ENCODE measurements at places on chromosomes 12 and 14.

DNA sequence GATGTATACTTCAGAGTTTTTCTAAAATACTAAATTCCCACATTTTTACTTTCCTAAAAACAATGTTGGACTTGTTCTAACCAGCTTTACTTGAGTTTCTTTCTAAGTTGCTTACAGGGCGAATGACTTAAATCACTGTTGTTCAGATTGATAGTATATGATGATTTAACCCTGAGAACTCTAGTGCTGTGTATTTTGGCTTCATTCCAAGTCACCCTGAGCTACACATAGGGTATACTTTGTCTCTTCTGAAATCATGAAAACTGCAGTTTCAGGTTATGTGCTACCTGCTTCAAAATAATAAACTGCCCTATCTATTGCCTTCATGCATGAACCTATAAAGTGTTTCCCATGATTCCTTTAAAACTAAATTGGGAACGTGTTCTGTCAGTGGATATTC lies 162.5 kb upstream of the PDE3A start:
- no peak for DNase-seq

DNA sequence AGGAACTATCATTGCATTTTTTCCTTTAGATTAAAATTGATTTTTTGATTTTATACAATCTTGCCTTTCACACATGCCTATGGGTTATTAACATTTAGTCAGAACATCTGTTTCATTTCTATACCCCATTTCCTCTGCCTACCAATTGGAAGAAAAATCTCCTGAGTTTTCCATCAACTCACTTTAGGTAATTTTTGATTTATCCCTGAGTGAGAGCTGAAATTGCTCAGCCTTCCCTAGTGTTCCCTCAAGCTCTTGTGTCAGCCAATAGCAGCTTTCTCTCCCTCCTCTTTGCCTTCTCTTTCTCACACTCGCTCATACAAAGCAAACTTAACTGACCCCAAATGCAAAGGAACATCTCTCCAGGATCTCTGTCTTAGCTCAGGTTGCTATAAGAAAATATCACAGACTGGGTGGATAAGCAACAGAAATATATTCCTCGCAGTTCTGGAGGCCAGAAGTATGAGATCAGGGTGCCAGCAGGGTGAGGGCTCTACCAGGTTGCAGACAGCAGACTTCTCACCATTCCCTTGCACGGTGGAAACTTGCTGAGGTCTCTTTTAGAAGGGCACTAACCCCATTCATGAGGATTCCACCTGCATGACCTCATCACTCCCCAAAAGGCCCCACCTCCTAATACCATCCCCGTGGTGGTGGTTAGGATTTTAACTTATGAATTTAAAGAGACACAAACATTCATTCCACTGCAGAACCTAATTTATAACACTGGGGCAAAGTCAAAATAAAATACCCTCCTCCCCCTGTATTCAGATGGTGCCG lies 224.2 kb upstream of the SFSWAP start:
- DNase-seq = no peak

GRCh38 chr14:27427796-27428195 lies 830.0 kb upstream of the NOVA1 start:
- DNase-seq = no peak

DNA sequence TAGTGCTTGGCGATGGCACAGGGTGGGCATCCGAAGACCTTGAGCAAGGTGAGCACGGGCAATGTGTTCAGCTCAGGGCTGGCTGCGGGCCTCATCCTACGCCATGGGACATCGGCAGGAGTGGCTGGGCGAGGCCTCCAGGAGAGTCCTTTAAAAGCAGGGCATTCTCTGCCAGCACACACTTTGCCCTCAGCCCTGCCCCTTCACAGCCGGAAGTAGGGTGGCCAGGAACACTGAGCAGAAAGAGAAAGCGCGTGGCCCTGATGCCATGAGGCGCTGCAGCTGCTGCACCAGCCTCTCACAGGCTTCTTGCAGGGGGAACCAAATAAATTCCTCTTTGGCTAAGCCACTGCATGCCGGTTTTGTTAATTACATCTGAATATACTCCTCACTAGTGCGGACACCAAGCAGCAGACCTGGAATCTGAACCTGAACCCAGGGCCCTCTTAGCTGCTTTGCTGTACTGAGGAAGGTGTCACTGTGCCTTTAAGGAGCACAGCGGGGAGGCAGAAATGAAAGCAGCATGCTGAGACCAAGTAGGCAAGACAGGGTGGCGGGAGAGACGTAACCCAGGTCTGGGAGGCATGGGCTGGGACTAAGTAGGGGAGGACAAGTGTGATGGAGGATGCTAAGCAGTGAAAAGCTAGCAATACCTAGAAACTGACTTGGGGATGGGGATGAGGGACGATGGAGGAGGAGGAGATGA lies 155.2 kb downstream of the TTC7B start:
- no peak for DNase-seq

DNA sequence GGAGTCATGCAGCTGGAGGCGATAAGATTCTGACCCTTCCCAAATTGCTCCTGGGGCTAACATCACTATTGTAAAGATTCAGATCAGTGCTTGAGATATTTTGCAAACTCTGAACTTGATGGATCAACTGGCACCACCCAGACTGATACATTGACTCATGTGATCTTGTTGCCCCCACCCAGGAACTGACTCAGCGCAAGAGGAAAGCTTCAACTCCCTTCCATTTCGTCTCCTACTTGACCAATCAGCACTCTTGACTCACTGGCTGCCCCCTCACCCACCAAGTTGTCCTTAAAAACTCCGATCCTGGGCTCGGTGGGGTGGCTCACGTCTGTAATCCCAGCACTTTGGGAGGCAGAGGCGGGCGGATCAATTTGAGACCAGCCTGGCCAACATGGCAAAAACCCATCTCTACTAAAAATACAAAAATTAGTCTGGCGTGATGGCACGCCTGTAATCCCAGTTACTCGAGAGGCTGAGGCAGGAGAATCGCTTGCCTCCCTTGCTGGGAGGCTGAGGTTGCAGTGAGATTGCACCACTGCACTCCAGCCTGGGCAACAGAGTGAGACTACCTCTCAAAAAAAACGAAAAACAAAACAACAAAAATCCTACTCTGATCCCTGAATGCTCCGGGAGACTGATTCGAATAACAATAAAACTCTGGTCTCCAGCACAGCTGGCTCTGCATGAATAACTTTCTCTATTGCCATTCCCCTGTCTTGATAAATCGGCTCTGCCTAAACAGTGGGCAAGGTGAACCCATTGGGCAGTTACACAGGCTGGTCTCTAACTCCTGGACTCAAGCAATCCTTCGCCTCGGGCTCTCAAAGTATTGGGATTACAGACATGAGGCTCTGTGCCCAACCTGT lies 9.8 kb upstream of the ARF6 start:
- no peak for DNase-seq

GRCh38 chr14:54776361-54777001 lies 126.1 kb downstream of the GCH1 start:
- no peak for DNase-seq

GRCh38 chr14:59321626-59321949 lies 133.1 kb downstream of the DAAM1 start:
- DNase-seq = no peak

DNA sequence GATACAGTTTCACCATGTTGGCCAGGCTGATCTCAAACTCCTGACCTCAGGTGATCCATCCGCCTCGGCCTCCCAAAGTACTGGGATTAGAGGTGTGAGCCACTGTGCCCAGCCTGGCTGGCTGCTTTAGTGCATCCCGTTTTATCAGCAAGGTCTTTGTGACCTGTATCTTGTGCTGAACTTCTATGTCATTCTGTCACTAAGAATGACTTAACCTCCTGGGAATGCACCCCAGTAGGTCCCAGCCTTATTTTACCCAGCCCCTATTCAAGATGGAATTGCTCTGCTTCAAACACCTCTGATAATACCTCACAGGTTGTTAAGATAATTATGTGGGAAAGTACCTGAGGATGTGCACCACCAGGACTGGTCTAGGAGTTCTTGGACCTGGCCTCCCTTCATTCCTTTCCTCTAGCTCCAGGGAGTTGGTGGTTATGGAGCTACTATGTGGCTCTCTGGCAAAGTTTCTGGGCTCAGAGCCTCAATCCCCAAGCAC lies 26.1 kb upstream of the JPH4 start:
- DNase-seq = no peak

DNA sequence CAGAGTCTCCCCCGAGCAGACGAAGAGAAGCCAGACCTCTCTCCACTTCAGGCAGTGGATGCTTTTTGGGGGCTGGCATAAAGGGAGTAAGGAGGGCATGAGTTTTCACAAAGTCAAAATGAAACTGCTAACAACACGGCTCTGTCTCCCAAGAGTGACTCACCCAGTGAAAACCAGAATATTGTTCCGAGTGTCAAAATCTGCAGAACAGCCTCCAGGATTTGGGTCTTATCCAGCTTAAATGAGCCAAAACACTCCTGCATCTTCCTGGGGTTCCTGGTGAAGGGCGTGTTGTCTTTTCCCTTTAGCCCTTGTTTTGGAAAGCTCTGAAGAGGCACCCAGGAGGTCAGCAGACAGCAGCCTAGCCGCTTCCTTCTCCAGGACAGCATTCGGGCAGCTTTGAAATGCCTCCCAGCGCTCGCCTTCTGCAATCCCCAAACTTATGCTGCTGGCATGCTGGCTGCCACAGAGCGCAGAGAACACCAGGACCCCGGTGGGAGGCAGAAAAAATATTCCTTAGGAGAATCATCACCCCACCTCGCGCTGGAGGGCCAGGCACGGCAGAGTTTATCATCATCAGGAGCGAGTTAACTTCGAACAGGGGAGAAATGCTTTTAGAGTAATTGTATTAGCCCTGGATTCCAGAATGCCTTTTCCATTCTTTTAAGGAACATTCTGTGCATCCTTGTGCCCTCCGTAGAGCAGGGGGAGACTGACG lies 117.7 kb upstream of the NCOR2 start:
- DNase-seq = no peak

DNA sequence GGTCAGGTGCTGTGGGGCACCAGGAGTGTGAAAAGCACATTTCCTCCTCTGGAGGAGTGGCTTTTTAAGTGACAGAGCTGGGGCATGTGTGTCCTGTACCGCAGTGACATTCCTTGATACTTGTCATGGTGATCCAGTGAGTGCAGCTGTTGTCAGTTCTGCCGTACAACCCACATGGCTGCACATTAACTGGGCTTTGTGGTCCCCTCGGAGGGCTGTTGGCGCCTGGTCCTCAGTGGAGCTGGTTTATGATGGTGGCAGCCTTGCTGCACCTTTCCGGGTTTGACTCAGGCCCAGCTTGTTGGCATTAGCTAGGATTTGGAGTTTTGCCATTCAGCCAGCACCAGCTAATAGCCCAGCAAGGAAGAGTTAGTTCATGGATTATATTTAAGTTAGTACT lies 77.0 kb downstream of the SLC25A47 start:
- no peak for DNase-seq

DNA sequence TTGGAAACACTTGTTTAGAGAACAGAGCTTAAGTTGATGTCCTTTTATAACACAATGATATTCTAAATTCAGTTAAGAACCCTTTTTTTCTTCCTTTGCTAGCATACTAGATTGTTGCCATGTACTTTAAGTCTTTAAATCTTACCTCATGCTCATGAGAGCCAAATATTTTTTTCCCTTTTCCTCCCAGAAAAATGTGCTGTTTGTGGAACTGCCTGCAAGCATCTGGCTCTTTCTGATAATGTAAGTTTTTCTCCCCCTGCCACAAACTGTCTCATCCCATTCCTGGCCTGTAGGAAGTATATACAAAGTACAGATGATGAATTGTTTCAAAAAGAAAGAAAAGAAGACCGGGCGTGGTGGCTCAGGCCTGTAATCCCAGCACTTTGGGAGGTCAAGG lies 5.3 kb downstream of the RNF212B start:
- DNase-seq = no peak

GRCh38 chr14:73829526-73830431 lies 21.9 kb upstream of the PTGR2 start:
- DNase-seq = no peak

Measured in effector memory CD4-positive, alpha-beta T cell (primary cell).